ENCODE measurements at places on chromosomes 5 and 9. TPM values are rescaled to one million over a fixed set of nuclear protein-coding genes. Genes with fewer than 3 reads are reported as not detected.

IFNA6 gene
- total RNA-seq, result not detected

GRCh38 chr5:159695741-159696294, 220.5 kb upstream of the ADRA1B start:
- no peak for DNase-seq
- H3K4me3 ChIP-seq, result no peak overlapping the region
- H3K4me1 ChIP-seq, result no peaks in the 10 kb centered on the region
- H3K27me3 ChIP-seq, result no peaks in the 10 kb centered on the region
- no peak overlapping the region for H3K27ac ChIP-seq

GRCh38 chr5:145587710-145588109, 247.4 kb downstream of the PRELID2 start:
- H3K36me3 ChIP-seq, result no peaks in the 10 kb centered on the region
- no peak overlapping the region for H3K27ac ChIP-seq
- H3K4me3 ChIP-seq, result no peak overlapping the region
- H3K27me3 ChIP-seq, result no peaks in the 10 kb centered on the region
- no peaks in the 10 kb centered on the region for H3K4me1 ChIP-seq
- no peak for DNase-seq

- H3K27me3 ChIP-seq, result no peaks in the 10 kb centered on the region
- H3K27ac ChIP-seq, result no peak overlapping the region
- no peaks in the 10 kb centered on the region for H3K36me3 ChIP-seq
- DNase-seq, result no peak
- H3K4me3 ChIP-seq, result no peak overlapping the region
- no peaks in the 10 kb centered on the region for H3K4me1 ChIP-seq
These were observed 44.4 kb downstream of the MAP1B start for GRCh38 chr5:72151646-72152045.

SLC6A3 gene
- not detected for total RNA-seq

DNA sequence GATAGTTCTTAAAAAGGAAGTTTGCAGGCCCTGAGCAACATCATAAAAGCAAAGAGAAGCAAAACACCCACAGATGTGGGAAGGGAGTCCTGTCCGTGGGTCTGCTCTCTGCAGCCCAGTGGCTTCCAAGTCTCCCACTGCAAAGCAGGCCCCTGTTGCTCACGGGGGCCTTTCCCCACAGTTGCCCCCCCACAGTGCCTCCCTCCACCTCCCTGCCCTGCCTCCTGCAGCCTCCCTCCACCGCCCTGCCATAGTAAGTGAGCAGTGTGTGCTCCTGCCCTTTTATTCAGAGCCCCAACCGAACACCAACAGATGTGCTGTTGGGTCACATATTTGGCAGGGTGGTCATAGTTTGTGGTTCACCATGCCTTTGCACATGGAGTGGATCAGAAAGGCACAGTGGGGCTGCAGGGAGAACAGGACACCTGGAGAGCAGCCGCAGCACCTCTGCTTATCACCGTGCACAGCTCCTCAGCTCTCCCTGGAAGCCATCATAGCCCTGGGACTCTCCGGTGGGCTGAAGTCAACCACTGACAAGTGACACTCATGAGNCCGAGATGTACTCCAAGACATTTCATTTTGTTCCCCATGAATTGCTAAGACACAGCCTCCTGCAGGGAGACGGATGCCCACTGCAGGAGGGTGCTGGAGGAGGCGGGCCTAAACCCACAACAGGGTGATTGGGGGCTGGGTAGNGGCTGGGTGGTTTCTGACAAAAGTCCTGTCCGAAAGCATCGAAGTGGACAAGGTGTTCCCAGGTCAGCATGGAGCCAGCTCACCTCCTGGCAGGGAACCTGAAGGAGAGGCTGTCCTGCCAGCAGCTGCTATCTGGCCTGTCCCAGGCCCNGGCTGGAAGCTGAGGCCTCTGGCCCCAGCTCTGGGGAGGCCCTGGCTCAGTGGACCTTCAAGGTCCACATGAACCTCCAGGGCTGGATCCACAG, 278.9 kb downstream of the GADD45G start:
- DNase-seq, result no peak
- no peak overlapping the region for H3K27ac ChIP-seq
- no peaks in the 10 kb centered on the region for H3K4me1 ChIP-seq
- no peaks in the 10 kb centered on the region for H3K36me3 ChIP-seq

CLIC3 gene
- 4.1 TPM for total RNA-seq

All from CD8-positive, alpha-beta memory T cell (primary cell).